ENCODE measurements at places on chromosomes 5 and 9. TPM values are rescaled to one million over a fixed set of nuclear protein-coding genes. Genes with fewer than 3 reads are reported as not detected.

The SMIM33 gene
- total RNA-seq: not detected

The MARCOL gene
- total RNA-seq: not detected

The TICAM2 gene
- not detected for total RNA-seq

DNA sequence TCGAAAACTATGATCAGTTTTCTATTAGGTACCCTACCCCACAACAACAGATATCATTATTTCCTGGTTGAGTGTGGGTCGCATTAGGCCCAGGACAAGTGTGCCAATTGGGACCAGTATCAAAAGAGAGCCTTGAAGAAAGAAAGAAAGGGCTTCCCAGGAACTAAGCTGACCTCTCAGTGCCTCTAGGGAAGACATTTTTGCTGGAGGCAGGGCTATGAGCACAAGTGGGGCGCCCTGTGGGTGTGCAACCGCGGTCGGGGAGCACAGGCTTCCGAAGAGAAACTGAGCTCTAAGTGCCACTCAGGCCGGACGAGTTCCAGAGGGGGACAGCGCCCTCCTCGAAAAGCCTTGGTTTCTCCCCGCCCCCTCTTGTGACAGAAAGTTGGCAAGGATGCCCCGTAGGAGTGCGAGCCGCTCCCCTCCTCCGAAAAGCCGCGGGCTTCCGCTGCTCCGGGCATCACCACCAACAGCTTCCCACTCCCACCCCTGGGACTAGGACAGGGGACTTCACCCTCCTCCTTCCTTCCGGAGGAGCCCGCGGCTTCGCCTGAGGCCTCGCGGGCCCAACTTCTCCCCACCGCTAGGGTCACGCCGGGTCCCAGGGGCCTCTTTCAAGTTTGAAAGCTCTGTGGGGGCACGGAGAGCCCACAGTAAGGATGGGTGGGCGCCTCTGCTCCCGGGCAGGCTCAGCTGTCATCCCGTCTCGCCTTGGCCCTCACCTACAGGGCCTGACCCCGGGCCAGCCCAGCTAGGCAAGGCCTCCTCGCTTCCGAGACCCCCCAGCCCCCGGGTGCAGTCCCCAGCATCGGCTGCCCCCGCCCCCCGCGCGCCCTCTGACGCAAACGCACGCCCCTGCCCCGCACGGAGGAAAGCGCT lies 2.0 kb downstream of the NR2F1-AS1 start:
- no peaks in the 10 kb centered on the region for H3K36me3 ChIP-seq
- peaks cover 51% of the 10 kb centered on the region for H3K27me3 ChIP-seq
- peaks cover 28% of the 10 kb centered on the region for H3K4me1 ChIP-seq
- no peak for DNase-seq
- H3K27ac ChIP-seq: no peak overlapping the region

DNA sequence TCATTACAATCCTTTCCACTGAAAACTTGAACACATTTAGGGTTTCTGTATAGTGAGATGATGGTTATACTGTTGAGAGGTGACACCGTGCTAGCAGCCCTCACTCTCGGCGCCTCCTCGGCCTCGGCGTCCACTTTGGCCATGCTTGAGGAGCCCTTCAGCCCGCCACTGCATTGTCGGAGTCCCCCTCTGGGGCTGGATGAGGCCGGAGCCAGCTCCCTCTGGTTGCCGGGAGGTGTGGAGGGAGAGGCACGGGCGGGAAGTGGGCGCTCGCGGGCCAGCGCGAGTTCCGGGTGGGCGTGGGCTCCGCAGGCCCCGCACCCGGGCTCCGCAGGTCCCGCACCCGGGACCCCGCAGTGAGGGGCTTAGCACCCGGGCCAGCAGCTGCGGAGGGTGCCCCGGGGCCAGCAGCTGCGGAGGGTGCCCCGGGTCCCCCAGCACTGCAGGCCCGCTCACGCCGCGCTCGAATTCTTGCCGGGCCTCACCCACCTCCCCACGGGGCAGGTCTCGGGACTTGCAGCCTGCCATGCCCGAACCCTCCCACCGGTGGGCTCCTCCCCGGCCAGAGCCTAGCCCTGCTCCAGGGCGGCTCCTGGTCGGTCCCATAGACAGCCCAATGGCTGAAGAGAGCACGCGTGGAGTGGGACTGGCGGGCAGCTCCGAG lies 145.9 kb upstream of the ZNF608 start:
- H3K27ac ChIP-seq: no peak overlapping the region
- no peaks in the 10 kb centered on the region for H3K27me3 ChIP-seq
- H3K4me1 ChIP-seq: no peaks in the 10 kb centered on the region
- no peak for DNase-seq

DNA sequence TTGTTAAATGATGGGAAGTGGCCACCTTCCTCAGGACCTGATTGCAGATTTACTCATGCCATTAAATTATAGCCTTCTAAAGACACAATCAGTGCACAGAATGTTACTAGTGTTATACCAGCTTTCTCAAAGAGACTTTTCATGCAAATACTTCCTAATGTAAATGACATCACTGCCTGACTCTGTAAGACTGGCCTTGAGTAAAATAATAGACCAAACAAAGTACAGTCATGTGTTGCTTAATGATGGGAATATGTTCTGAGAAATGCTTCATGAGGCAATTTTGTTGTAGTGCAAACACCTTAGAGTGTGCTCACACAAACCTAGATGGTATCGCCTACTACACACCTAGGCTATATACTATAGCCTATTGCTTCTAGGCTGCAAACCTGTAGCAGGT lies 17.0 kb upstream of the C1QTNF3 start:
- H3K4me3 ChIP-seq: no peak overlapping the region
- H3K36me3 ChIP-seq: peaks cover 45% of the 10 kb centered on the region
- no peak overlapping the region for H3K27ac ChIP-seq
- H3K4me1 ChIP-seq: peaks cover 2% of the 10 kb centered on the region

GRCh38 chr9:97388721-97389238 lies 23.1 kb upstream of the TDRD7 start:
- peaks cover 36% of the 10 kb centered on the region for H3K27me3 ChIP-seq
- H3K4me3 ChIP-seq: no peak overlapping the region
- peaks cover 24% of the 10 kb centered on the region for H3K4me1 ChIP-seq
- no peak for DNase-seq
- H3K36me3 ChIP-seq: no peaks in the 10 kb centered on the region
- H3K27ac ChIP-seq: no peak overlapping the region

- H3K4me1 ChIP-seq: peaks cover 18% of the 10 kb centered on the region
- no peak overlapping the region for H3K27ac ChIP-seq
- no peaks in the 10 kb centered on the region for H3K36me3 ChIP-seq
- H3K4me3 ChIP-seq: no peak overlapping the region
Measured at GRCh38 chr9:136644593-136645351, 17.9 kb upstream of the EGFL7 start.

DNA sequence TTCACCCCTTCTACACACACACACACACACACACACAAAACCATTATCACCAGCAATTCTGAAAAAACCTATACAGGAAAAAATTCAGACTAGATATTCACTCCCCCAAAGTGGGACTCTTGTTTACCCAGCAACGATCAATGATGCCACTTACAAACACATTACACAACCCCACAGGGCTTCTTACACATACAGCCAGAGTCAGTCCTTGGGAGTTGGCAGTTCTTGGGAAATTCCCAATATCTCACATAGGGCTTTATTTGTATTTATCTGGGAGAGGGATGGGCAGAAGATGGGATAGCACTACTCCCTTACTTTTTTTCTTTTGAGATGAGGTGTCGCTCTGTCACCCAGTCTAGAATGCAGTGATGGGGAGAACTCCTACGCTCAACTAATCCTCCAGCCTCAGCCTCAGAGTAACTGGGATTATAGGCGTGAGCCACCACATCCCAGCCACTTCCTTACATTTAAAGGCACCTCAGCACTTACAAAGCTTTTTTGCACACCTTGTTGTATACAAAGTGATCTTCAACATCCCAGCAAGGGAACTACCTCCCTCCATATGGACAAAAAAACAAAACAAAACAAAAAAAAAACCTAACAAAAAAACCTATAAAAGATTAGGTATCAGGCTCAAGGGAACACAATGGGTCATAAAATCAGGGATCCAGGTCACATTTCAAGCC lies 168.4 kb downstream of the TSSK1B start:
- no peak for DNase-seq
- no peak overlapping the region for H3K4me3 ChIP-seq
- no peaks in the 10 kb centered on the region for H3K36me3 ChIP-seq
- H3K27me3 ChIP-seq: no peaks in the 10 kb centered on the region

GRCh38 chr5:93243481-93243880 lies 337.5 kb downstream of the NR2F1-AS1 start:
- DNase-seq: no peak
- no peak overlapping the region for H3K4me3 ChIP-seq
- no peak overlapping the region for H3K27ac ChIP-seq
- H3K4me1 ChIP-seq: no peaks in the 10 kb centered on the region

- no peaks in the 10 kb centered on the region for H3K4me1 ChIP-seq
- no peak overlapping the region for H3K27ac ChIP-seq
Measured at GRCh38 chr5:56440871-56441740, 208.0 kb upstream of the ANKRD55 start.

- no peak for DNase-seq
- no peak overlapping the region for H3K27ac ChIP-seq
- no peak overlapping the region for H3K4me3 ChIP-seq
- H3K36me3 ChIP-seq: peaks cover 23% of the 10 kb centered on the region
Measured at GRCh38 chr5:318341-318897, 3.1 kb upstream of the AHRR start.

DNA sequence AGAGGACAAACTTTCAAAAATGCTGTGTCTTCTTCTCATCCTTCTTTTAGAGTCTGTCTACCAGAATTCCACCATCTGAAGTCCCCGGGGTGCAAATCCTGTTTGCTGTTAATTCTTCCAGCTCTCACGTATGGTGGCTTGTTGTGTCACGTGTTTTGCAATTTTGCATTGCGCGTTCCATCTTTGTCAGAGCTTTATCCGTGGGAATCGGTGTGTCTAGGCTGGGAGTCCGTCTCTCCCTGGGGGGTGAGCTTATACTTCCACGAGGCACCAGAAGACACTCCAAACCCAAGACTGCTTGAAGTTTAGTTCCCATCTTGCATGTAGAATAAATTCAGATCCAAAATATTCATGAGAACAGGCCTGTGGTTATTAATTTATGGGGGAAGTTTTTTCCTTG lies 6.1 kb upstream of the FIBCD1 start:
- no peak overlapping the region for H3K4me3 ChIP-seq
- H3K27me3 ChIP-seq: peaks cover 49% of the 10 kb centered on the region
- H3K36me3 ChIP-seq: peaks cover 6% of the 10 kb centered on the region
- no peak overlapping the region for H3K27ac ChIP-seq
- DNase-seq: no peak
